ENCODE measurements at places on chromosomes 13 and 19.

GRCh38 chr19:16325161-16325527, 518 bp downstream of the KLF2 start:
- no peak for DNase-seq

DNA sequence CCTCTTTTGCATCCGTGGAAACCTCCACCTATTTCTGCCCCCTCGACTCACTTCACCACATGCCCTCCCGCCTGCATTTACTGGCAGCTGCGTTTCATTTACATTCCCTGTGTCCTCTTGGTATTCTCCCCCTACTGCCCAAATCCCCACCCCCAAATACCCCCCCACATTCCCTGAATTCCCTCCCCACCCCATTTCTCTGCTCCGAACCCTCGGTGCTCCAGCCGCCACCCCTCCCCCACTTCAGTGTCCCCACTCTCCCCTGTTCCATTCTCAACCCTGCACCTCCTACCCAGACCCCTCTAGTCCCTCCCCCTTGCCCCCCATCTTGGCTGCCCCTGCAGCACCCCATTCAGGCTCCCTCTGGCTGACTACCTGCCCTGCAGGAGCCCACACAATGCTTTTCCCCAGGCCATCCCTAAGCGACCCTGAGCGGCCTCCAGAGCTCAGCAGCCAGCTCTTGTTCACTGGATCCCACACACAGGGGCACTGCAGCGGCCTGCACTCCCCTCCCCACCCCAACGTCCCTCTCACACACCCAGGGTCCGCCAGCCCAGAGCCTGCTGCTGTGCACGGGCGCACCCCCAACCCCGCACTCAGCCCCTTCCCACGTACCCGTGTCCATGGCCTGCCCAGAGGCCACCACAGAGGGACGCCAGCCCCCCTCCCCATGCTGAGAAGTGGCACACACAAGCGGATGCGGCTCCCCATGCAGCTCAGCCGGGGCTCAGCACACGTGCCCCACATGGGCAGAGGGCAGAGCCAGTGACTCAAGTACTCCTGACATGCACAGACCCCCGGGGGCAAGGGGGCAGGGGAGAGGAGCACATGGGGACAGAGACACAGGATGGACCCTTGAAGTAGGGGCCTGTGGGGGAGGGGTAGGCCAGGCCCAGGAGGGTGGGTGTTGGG, 26.3 kb downstream of the SHANK1 start:
- DNase-seq: no peak

DNA sequence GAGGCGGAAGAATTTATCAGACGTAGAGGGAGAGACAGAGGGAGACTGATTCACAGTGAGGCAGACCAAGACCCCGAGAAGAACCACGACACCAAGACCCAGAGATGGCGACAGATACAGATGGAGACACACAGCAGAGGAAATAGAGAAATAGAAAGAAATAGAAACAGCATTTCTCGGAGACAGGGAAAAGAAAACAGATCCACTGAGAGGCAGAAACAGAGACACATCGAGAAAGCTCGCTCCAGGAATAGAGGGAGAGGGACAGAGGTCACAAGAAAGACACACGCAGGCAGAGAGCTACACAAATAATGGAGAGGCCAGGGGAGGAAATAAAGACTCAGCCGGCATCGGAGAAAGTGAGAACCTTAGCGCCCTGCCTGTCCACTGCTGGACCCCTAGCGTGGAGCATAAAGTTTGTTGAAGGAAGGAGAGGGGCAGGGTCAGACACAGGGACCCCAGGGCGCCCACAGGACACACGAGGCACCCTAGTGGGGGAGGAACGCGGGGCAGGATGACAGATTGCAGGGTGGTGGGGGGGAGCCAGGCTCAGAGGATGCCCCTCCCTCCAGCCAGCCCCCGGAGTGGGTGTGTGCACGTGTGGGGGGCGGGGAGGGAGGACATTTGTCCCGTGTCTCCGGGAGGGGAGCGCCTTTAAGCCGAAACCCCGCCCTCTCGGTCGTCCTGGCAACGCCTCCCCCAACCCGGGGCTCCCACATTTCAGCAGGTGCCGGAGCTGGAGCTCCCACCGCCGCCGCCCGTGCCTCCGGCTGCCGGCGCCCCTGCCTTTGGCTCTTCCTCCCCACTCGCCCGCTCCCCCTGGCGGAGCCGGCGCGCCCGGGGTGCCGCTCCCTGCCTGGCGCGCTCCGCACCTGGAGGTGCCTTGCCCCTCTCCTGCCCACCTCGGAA, at the start of gene PRKCG:
TSS of gene PRKCG (plus strand) at position 716 of the 909 bp plus-strand sequence. CDS start 298 bp downstream, outside the sequence.
- peak; percentile 34 for DNase-seq

DNA sequence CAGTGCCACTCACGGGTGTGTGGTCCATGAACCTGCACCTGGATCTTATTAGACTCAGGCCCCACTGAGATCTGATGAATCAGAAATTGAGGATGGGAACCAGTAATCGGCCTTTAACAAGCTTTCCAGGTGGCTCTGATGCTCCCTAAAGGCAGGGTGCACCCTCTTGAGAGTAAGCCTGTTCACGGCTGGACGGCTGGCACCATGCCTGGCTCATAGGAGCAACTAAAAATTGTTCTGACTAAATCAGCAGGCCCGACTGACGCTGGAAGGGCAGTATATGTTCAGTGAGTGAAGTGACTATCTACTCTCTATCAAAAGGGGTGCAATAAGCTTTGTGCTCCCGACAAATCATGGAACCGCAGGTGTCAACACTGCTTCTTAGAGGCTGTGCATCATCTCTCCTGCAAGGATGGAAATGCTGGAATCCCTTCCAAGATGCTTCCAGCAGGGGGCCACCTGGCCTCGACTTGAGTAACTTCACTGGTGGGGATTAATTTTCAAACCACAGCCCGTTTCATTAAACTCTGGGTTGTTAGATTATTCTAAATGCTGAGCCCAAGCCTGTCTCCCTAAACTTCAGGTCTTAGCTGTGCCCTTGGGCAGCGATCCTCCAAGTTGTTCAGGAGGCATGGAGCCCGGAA, 28.4 kb downstream of the TMTC4 start:
- DNase-seq: no peak

- DNase-seq: no peak
Observed at GRCh38 chr13:97535614-97536013, 101.6 kb downstream of the RAP2A start.

GRCh38 chr19:32022044-32022640, 323.3 kb upstream of the ZNF507 start:
- DNase-seq: no peak

- peak; percentile 56 for DNase-seq
Observed at GRCh38 chr19:55257461-55258420, 1.1 kb downstream of the PPP6R1 start.

GRCh38 chr13:59476366-59476765, 687.4 kb downstream of the DIAPH3 start:
- DNase-seq: no peak

DNA sequence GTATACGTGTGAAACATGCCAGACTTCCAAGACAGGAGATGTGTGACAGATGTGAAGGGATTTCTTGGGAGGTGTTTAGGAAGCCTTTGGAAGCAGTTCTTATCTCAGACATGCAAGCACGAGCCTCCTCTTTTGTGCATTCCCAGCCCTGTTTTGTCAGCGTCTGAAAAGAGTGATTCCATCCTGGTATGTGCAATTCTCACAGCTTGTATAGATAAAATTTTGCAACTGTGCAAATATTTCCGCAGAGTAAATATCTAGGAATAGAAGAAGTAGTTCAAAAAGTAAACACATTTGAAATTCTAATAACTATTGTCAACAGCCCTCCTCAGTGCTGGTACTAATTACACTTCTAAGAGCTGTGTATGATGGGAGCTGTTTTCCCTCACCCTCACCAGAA, 72.3 kb upstream of the C1QTNF9B start:
- no peak for DNase-seq

- no peak for DNase-seq
Observed at GRCh38 chr19:54851353-54851752, 1.1 kb downstream of the KIR3DL2 start.

GRCh38 chr19:32223595-32224370, 121.6 kb upstream of the ZNF507 start:
- no peak for DNase-seq

- DNase-seq: no peak
Observed at GRCh38 chr19:11868188-11868587, 19.4 kb upstream of the ZNF69 start.

Measured in activated CD4-positive, alpha-beta T cell treated with anti-CD3 and anti-CD28 coated beads, Interleukin-10, Interleukin-2, amounts not matched to agents 100 ng/mL and 50 ng/mL, durations not matched to agents 16 hours and 8 hours (primary cell).